ENCODE measurements at places on chromosomes 1 and 21.

DNA sequence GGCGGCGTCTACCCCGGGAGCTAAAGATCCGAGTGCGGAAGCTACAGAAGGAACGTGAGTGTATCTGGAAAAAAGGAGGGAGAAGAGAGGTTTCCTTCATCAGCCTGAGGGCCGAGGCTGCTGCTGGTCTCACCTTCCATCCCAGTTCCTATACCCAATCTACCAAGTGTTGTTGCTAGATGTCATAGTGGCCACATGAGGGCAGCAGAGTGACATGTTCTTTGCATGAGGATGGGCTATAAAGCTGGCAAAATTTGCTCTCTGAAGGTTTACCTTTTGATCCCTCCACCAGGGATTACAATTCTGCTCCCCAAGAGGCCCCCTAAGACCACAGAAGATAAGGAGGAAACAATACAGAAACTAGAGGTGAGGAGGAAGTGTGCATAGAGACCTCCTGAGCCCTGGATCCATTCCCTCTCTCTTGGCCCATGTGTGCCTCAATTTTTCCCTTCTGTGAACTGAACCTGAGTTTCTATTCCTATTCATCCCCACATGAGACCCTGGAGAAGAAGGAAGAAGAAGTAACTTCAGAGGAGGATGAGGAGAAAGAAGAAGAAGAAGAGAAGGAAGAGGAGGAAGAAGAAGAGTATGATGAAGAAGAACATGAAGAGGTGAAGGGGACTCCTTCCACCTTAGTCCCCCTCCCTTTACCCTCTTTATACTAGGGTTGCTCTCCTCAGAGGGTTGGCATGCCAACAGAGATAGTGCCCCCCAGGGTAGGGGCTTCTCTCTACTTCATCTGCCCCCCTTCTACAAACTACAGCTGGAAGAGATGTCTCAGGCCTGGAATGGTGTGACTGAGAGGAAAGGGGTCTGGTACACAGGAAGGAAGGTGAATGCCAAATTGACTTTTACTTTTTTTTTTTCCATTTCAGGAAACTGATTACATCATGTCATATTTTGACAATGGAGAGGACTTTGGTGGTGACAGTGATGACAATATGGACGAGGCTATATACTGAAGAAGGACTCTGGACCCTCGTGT is 13.3 kb downstream of the POLR3GL start:
- DNase-seq = peak; percentile 46

GRCh38 chr1:116337398-116337797 is 35.6 kb upstream of the ATP1A1 start:
- no peak for DNase-seq

DNA sequence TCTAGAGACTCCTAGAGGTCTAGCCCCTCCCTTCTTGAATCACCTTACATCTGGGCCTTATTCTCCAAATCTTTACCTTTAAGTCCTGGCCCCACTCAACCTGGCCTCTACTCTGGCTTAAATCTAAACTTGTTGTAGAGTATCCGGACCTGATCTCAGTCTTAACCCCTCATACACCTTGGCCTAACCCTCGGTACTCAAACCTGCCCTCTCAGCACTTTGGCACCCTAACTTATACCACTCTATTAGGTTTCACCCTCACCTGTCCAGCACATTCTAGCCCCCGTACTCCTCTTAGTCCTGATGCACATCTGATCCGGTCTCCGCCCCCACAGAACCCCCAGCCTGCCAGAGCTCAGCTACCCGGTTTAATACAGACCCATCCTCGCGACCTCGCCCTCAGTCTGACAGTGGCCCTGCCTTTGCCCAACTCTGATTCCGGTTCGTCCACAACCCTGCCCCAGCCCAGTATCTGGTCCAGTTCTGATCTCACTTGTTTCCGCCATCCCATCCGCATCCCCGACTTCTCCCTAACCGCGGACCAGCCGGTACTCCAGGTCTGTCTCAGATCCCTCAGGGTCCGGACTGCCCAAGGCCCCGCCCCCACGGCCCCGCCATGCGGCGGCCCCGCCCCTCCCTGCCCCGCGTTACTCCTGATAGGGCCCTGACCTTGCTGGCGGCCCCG is 1.5 kb downstream of the TRIM62 start:
- no peak for DNase-seq

- DNase-seq = no peak
Measured at GRCh38 chr1:3065396-3065795, 3.6 kb upstream of the PRDM16 start.

DNA sequence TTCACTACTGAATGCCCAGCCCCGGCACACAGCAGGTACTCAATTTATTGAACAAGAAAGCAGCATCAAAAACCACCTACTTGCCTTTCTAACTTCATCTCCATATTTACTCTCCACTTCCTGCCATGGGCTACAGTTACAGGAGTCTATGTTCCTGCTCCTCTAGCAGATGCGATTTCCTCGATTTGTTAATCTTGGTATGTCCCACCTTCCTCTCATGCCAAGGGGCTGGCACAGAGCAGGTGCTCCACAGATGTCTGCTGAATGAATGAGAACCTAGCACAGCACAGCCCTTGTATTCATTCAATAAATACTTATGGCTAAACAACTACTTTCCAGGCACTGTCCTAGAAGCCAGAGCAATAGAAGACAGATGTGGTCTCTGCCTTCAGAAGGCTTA is 12.2 kb downstream of the PAFAH2 start:
- DNase-seq = no peak

GRCh38 chr1:50481142-50481736 is 58.0 kb upstream of the DMRTA2 start:
- no peak for DNase-seq

GRCh38 chr21:15645830-15646229 is 84.0 kb upstream of the USP25 start:
- no peak for DNase-seq

DNA sequence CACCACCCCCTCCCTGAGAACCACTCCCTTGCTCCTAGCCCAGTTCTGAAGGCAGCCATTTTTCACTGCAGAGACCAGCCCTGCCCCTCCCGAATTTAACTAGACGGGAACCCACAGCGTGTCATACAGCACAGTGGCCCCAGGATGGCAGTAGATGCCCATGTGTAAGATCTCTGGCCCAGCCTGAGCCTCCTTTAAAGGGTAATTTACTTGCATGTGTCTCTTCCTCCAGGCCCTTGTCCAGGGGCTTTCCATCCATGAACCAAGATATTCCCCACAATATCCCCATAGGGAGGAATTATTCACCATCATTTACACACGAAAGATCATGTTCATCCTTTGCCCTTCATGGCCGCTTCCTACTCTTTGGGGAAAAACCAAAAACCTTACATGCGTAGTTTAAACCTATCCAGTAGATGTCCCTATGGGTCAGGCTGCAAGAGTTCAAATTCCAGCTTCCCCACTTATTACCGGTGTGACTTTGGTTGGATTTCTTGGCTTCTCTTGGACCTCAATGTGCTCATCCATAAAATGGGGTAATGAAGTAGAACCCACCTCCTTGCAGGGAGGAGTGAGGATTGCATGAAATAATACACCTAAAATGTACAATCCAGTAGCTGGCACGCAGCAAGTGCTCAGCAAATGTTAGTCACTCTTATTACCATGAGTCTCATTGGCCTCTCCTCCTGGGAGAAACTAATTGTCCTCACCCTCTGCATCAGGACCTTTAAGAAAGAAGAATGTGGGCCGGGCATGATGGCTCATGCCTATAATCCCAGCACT is 4.0 kb upstream of the LACTBL1 start:
- no peak for DNase-seq

- DNase-seq = no peak
Measured at GRCh38 chr1:89881415-89882058, 60.7 kb downstream of the LRRC8D start.

DNA sequence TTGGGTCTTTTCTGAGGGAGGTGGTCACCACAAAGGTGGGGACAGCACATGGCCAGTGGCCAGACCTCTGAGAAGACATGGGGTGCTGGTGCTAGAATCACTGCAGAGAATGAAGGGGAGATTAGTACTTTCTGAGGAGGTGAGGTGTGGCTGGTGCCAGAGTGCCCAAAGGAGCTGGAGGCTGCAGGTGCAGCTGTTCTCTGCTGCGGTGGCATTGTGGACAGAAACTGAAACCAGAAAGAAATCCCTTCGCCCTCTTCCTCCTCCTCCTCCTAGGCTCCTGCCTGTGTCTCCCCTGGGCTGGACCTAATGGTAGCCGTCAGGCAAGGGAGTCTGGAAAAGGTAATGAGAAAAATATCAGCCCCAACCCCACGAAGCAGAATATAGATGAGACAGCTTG is 261.7 kb downstream of the TM2D1 start:
- no peak for DNase-seq
